ENCODE measurements at places on chromosomes 1 and 21.
A peak's percentile ranks its signal among the peaks of the same experiment; 100 is the strongest.

- DNase-seq, result no peak
These were observed 108.0 kb downstream of the PTPRU start for GRCh38 chr1:29344336-29344735.

DNA sequence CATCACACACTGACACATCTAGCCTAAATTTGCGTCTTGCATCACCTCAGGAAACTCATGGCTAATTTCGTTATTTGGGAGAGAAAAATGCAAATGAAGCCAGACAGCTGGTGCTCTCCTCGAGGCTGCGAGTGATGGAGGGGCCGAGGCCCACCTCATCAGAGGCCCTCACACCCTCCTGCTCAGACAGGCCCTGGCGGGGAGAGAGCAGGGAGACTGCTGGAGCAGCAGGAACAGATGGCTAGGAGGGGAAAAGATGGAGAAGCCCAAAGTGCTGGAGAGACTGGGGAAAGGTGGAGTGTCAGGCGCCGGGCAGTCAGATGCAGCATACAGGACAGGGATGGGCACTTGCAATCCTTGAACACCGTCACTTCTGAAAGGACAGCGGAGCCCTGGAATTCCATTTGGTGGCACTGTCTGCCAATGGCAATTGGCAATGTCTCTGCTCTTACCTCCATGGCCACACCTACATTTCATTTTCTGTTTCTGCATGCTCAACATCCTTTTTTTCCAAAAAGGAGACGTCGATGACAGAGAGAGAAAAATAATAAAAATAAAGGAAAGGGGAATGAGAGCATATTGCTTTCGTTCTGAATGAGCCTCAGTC is 286.2 kb downstream of the SPATA17 start:
- no peak for DNase-seq

GRCh38 chr1:158818560-158818959 is 12.6 kb upstream of the MNDA start:
- no peak for DNase-seq

DNA sequence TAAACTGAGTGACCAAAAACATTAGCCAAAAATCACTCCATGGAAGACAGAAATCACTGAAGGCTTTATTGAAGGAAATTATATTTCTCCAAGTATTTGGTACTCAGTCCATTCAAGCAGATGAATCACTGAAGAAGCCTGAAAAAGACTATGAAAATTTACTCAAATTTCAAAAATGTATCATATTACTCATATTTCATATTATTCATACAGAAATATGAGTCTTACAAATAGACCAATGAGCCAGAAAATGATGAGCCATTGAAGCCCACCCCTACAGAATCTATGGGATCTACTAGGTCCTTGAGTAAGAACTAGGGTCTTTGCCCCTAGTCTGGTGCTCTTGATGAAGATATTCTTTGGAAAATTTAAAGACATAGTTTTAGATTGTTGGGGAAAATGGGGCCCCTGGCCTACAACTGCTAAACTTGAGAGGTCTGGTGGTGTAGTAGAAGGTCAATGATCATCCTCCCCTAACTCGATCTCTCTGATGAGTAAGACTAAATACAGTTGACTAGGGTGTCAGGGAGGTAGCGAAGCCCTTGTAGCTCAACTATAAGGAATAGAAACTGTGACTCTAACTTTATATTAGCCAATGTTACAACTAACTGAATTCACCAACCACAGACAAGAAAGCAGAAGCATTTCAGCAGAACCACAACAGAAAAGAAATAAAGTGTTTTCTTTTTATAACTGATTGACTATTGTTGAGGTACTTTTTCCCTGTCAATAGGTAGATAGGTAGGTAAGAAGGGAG is 81.0 kb downstream of the NOTCH2 start:
- DNase-seq, result no peak

DNA sequence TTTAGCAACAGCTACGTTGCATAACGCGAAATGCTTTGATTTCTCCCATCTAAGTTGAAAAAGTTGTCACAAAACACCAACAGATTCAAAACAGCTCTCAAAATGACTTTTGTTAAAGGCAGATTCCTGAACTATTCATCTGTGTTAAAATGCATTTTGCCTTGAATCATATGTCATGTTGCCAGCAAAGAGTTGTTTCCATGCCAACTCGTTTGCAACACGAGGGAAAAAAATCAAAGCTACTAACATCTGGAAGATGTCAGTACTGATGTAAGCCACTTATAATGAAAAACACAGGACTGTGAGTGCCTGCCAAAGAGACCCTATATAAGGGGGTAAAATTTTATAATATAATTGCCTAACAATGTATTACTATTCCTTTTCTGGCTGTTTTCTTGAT is 182.7 kb upstream of the PTBP2 start:
- no peak for DNase-seq

DNA sequence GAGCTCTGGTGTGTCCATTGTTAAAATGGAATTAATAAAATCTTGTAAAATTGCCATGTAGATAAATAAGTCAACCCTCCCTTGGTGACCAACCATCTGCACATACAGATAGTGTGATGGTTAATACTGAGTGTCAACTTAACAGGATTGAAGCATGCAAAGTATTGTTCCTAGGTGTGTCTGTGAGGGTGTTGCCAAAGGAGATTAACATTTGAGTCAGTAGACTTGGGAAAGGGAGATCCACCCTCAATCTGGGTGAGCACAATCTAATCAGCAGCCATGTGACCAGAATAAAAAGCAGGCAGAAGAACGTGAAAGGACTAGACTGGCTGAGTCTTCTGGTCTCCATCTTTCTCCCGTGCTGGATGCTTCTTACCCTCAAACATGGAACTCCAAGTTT is 174.8 kb downstream of the LTN1 start:
- DNase-seq, result no peak

DNA sequence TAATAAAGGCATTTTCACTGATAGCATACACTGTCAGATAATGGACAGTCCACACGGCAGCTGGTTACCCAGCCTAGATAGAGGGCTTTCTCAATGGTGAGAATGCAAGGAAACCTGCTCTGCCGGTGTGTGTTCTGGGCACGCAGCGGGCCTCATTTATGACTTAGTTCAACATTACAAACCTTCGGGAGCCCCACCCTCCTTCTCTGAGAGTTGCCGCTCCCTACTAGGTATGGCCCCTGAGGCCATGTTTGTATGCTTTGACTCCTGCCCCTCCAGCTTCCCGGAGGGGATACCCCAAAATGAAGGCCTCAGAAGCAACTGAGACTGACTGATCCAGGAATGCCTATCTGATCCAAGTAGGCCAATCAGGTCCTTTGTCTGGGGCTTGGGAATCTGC is 17.2 kb upstream of the FABP3 start:
- DNase-seq, result no peak

DNA sequence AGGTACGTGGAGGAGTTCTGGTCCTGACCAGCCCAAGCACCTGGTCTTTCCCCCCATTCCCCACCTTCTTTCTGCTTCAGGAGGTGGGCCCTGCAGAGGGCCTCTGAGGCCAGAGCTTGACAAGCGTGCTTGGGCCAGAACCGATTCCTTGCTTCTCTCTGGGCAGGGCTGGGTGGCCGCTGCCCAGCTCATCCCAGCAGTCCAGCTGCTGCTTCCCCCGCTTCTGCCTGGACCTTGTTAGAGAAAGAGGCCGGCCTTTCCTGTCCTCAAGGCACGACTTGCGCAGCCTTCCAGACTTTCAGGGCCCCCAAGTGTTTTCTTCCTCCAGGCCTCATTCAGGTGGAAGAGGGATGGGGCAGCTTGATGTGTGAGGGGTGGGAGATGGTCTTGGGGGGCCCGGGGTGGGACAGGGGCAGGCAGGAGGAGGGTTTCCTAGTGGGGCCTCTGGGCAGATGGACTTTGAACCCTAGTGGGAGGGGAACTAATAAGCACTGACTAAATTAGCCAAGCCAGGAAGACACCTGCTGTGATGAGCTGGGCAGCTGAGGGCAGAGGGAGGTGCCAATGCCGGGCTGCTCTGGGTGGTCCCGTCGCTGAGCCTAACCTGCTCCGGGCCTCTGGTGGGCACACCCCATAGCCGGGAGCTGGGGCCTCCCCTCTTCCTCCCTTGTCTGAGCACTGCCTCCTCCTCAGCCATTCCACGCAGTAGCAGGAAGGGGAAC is 36.5 kb downstream of the ARHGEF10L start:
- DNase-seq, result no peak

DNA sequence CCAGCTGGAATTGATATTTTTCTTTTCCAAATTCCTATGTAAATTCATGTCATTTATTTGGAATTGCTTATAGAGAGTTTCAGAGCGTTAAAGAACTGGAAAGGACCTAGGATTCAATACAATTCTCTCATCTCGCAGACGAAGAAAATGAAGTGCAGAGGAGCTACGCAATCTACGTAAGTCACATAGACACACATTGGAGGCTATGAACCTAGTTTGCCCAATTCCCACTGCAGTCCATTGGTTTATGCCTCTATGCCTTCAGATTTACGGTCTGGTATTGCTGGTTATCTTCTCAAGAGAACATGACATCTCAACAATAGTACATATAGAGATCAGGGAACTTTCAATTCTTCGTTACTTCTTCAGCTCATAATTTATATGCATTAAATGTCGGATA is 971 bp upstream of the RNF2 start:
- DNase-seq, result no peak

- no peak for DNase-seq
These were observed 43.6 kb upstream of the COL18A1 start for GRCh38 chr21:45361033-45361997.

GRCh38 chr1:32448773-32449456 is 16.0 kb upstream of the ZBTB8B start:
- no peak for DNase-seq

DNA sequence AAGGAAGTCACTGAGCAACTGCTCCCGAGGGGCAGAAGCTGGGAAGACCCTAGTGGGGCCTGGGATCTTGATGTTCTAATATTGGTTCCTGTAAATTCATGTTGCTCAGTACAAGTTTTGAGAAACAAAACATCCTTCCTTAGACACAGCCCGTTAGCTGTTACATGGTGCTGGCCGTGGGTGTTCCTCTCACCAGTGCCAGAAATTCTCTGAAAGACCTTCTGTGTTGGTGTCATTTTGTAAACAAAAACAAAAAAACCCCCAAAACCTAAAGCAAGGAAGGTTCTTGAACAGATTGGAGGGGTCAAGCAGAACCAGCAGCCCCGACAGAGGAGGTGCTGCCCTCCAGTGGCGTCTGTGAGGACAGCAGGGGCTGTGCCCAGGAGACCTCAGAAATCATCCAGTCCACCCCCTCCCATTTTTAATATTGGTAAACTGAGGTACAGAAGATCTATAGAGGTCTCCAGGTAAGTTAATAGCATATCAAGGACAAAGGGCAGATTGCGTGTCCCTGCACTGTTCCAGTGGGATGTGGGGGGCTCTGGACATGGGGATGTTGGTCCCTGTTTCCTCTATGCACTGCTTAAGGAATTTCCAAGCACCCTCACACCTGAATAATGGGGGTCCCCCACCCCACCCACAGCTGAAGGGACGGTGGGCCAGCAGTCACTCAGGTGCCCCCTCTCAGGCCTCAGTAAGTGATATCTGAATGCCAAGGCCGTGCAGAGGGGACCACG is 38.2 kb downstream of the SLC2A7 start:
- DNase-seq, result peak; percentile 54

GRCh38 chr1:91747666-91748065 is 138.3 kb downstream of the TGFBR3 start:
- DNase-seq, result no peak

GRCh38 chr1:62682531-62682930 is 5.7 kb downstream of the DOCK7 start:
- DNase-seq, result no peak

- peak; percentile 46 for DNase-seq
These were observed 49.5 kb downstream of the SSBP3 start for GRCh38 chr1:54356680-54357147.

DNA sequence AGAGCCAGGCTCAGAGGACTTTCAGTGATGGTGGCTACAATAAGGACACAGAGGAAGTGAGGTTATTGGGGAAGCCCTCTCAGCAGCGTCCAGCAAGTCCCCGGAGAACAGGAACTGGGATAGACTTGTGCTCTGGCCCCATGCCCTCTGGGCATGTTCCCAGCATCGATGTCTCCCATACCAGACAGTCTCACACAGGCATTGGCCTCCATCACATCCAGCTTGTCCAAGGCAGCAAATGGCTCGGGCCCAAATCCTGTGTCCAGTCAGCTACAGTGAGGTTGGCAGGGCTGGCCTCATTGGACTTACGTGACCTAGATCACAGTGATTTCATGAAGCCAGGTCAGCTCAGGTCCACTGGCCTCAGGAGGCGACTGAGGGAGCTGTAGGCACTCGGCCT is 19.6 kb upstream of the TMEM54 start:
- no peak for DNase-seq

- no peak for DNase-seq
These were observed 3.6 kb upstream of the SMPDL3B start for GRCh38 chr1:27931184-27931583.

Measured in CD4-positive, alpha-beta T cell treated with Interleukin-15 for 1 hour (primary cell).